A172 (cell line): ENCODE measurements at places on chromosomes 5 and 9.

- DNase-seq: no peak
Observed at GRCh38 chr5:73791389-73791788, 165.4 kb downstream of the ARHGEF28 start.

GRCh38 chr5:60370508-60370907 lies 329.5 kb downstream of the DEPDC1B start:
- DNase-seq: no peak

GRCh38 chr5:81244451-81244850 lies 11.3 kb downstream of the CKMT2 start:
- no peak for DNase-seq

DNA sequence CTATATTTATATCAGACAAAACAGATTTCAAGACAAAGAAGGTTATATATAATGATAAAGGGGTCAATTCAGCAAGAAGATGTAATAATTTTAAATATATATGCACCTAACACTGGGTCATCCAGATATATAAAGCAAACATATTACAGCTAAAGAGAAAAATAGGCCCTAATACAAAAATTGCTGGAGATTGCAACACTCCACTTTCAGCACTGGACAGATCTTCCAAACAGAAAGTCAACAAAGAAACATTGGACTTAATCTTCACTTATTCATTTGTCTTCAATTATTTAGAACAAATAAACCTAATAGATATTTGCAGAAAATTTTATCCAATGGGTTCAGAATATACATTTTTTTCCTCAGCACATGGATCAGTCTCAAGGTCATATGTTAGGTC lies 45.8 kb downstream of the MEIKIN start:
- DNase-seq: no peak

DNA sequence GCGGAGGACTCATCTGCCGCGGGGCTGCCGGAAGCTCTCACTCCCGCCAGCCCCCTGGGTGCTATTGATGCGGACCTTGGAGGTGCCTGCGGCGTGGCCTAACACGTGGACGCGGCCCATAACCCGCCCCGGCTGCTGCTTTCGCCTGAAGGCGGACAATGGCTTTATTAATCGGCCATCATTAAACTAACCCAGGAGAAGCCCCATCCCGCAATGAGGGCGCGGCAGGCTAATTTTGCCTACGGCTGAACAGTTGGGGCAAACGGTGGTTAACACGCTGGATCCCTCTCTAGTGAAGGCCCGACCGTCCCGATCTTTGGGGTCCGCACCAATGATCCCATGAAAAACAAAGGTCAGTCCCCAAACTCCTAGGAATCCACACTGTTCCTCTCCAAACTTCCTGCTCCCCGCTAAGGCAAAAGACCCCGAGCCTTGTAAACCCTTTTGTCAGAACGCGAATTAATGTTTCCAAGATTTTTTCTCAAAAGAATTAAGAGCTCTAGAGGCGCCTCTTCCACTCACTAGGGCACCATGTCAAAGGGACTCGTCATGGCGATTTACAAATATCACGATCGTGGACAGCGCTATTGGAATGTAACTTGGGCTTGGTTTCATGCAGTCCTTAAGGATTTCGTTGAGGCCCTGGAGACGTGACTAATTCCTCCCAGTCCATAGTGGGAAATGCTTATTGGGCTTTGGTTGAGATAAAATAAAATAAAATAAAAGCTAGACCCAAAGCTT lies 193.1 kb downstream of the MEF2C start:
- DNase-seq: no peak

- peak; percentile 40 for DNase-seq
Observed at GRCh38 chr5:132961887-132962286, 1.5 kb downstream of the AFF4 start.

DNA sequence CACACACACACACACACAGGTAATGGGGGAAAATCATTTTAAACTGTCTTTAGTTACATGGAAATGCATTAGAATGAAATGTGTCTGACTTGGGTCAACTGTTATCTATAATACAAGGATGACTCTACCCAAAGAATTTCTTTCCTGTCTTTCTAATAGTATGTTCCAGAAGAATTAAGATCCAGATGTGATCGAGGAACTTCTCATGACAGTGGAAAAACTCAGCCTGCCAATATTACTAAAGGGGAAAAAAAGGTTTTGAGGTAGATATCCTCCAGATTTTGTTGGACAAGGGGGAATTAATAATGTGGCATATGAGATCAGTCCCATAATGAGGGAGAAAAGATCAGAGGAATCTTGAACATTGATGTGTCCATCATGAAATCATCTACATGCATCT lies 190.6 kb upstream of the MAP3K1 start:
- DNase-seq: no peak

GRCh38 chr9:120505186-120505585 lies 74.8 kb downstream of the CDK5RAP2 start:
- no peak for DNase-seq

DNA sequence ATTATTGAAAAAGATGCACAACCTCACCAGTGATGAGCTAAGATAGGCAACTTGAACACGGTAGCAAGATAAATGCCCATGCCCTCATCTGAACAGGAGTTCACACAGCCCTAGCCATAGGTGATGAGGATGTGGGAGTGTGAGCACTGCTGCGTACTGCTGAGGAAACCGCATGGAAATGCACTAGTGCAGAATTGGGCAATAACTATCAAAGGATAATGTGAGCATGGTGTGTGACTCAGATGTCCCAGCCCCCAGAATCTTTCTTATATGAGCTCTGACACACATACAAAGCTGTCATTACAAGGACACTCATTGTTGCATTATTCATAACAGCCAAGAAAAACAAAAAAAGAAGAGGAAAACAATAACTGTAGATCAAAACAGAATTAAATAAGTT lies 521.2 kb downstream of the IRX1 start:
- DNase-seq: no peak

- DNase-seq: no peak
Observed at GRCh38 chr5:78419396-78419795, 59.0 kb downstream of the SCAMP1 start.

DNA sequence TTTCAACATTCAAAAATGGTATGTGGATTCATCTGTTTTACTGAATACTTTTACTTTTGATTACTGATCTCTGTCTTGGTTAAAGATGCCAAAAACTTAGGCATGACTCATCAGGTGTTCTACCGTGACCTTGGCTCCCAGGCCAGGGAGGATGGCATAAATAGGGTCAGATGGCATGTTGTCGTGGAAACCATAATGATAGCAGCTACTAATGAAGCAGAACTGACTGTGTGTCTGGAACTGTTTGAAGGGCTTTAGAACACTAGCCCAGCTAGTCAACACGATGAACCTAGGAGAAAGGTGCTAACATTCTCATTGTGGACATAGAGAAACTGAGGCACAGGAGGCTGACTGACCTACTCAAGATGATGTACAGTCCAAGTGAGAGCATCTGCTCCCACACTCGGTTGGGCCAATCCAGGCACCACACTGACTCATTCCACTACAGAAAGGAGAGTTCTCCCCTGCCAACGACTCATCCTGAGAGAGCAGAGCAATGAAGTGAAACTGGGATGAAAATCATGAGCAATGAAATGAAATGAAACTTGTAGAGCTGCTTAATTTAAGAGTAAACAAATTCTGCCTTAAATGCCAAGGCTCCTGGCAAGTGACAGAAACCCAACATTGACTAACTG lies 116.0 kb downstream of the TENT4A start:
- peak; percentile 13 for DNase-seq

- peak; percentile 79 for DNase-seq
Observed at GRCh38 chr5:148733601-148734438, 79.5 kb upstream of the HTR4 start.

- no peak for DNase-seq
Observed at GRCh38 chr5:103293099-103293498, 34.5 kb downstream of the MACIR start.

- DNase-seq: no peak
Observed at GRCh38 chr9:8680157-8680556, 880.6 kb upstream of the DMAC1 start.

- peak; percentile 63 for DNase-seq
Observed at GRCh38 chr5:90709323-90710155, 150.9 kb downstream of the ADGRV1 start.

DNA sequence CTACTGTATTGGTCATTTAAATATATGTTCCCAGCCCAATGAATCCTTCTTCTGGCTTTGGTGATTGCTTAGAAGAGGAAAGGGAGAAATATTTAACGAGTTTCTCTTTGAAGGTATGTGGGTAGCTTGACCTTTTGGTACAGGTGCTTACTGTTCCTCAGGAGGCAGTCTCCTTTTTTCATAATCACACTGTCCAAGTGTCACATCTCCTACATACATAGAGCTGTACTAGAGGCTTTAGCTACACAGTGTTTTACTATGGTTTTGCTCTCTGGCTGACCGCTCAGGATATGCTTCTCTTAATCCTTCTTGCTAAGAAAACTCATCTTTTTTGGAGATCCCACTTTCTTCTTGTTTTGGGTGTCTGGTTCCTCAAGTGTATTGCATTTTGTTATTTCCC lies 6.9 kb downstream of the ERBIN start:
- no peak for DNase-seq

DNA sequence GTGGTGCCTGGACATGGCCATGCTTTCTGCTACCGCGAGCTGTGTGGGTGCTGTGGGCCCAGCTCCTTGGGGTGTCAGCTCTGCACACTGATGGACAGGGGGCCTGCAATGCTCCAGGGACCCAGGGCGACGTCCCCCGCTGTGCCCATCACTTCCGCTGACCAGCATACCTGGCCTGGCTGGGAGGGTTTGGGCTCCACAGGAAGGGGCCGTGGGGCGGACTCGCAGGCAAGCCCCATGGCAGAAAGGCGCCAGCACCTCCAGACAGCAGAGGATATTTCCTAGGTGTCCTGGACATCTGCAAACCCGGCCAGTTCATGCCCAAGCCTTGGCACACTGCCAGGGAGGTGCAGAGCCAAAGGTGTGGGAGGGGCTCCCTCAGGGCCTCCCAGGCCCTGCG lies 295.8 kb upstream of the IRX4 start:
- DNase-seq: no peak

DNA sequence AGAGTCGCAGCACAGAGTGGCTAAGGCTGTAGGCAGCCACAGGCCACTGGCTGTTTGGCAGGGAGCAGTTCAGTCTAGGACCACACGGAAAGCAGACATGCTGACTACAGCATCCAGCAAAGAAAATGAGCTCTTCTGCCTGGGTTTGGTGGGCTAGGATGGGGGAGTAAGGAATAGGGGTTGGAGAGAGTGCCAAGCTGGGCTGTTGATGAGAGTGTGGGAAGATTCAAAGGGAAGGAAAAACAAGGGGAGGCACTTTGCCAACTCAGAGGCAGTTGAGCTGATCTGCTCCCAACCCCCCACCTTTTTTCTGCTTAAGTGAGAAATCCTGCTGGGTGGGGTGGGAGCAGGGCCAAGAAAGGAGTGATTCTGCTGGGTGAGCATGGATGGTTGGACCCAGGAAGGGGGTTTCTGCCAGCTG lies 35.9 kb downstream of the SVEP1 start:
- no peak for DNase-seq

DNA sequence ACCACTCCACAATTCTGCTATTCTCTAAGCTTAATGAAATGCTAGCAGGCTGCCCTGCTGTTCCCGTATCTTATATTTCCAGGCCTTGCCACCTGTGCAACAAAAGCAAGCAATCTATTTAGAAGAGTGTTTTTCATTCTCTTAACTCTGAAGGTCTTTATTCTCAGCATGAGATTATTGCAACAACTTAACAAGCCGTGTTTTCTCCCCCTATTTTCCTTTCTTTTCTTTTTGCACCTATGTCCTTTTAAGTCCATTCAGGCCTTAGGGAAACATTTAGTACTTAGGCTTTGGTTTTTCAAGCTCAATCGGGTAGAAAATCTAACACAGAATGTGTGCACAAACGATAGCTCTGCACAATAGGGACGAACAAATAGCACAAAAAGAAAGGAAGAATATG lies 89.6 kb upstream of the DMRTA1 start:
- DNase-seq: no peak

- DNase-seq: no peak
Observed at GRCh38 chr5:108432024-108432423, 50.1 kb upstream of the FBXL17 start.

DNA sequence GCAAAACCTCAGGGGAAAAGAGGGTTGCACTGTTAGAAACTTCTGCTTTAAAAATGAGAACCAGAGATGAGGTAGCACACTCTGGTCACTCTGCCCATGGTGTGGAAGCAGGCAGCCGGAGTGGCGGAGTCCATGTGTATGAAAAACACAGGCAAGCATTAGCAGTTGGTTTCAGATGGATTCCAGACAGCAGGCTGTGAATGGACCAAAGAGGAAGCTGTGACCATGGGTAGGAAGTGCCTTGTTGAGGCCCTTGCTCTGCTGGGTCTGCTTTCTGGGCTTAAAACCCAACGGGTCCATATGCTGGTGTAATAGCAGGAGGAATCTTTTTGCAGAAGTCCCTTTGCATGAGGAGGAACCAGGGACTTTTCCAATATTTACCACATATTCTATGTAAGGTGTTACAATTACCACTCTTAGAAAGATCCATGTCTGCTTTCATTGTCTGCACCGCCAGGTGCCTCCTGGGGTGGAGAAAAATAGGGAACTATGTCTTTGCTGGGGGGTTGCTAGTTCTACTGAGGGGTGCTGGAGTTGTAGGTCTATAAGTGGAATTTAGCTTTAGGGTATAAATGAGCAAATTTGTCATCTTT lies 77.0 kb downstream of the ANKRD55 start:
- no peak for DNase-seq

- peak; percentile 17 for DNase-seq
Observed at GRCh38 chr5:36877667-36878391, 1.3 kb downstream of the NIPBL start.

DNA sequence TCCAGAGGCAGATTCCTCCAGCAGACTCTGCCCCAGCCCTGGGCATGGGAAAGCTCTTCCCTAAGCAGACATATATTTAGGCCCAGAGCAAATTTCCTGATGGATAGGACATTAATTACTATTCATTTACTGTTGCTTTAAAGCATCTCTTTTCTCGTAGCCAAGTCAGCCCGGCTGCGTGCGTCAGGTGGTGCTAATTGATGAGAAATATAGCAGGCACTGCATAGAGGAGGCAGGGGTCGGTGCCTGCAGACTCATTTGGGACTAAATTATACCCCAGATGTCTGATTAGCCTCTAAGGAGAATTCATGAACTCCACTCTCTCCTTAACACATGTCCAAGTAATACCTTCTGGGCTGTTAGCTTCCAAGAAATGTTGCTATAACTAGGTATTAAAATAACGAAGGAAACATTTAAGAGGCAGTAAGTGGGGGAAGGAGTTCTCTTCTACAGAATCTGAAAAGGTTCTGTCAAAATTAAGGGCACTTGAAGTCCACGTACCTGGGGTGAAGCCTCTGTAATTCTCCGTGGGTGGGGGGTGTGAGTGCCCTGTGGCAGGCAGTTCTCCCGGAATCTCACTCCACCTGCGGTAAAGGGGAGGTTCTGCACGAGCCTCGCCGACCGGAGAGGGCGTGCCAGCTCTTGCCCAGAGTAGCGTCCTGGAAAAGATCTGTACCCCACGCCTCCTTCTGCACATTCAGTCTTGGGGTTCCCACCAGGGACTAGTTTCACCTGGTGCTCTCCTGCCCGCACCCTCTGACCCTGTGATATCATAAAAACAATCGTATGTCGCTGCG lies 115.9 kb upstream of the FCN2 start:
- no peak for DNase-seq
